Neural progenitor cell (in vitro differentiated cells): ENCODE measurements at places on chromosomes 5 and 9. TPM values are rescaled to one million over a fixed set of nuclear protein-coding genes. Genes with fewer than 3 reads are reported as not detected.

DNA sequence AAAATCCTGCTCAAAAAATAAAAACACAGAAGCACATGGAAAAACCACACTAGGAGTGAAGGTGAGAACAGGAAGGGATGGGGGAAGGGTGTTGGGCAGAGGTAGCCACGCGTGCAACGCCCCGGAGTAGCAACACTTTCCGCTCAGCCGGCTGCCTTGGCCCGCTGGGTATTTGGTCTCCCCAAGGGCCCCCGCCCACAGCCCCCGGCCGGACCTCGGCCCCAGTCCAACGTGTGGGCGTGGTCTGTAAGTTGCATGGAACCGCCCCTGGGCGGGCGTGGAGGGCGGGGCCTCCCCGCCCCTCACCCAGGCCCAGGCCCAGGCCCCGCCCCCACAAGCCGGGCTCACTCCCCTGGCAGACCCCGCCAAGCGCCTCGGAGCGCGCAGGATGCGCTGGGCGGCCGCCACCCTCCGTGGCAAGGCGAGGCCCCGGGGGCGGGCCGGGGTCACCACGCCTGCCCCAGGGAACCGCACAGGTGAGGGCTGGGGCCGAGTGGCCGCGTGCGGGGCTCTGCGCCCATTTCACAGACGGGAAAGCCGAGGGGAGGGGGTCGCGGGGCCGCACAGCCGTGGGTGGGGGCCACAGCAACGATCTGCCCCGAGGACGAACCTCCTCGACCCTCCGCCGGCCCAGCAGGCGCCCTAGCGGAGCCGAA lies at the start of gene SUSD3:
Gene SUSD3 (plus strand): TSS at position 347 of the 656 bp plus-strand sequence. CDS start 42 bp downstream, at position 389.
- peaks cover 26% of the 10 kb centered on the region for H3K27me3 ChIP-seq

DNA sequence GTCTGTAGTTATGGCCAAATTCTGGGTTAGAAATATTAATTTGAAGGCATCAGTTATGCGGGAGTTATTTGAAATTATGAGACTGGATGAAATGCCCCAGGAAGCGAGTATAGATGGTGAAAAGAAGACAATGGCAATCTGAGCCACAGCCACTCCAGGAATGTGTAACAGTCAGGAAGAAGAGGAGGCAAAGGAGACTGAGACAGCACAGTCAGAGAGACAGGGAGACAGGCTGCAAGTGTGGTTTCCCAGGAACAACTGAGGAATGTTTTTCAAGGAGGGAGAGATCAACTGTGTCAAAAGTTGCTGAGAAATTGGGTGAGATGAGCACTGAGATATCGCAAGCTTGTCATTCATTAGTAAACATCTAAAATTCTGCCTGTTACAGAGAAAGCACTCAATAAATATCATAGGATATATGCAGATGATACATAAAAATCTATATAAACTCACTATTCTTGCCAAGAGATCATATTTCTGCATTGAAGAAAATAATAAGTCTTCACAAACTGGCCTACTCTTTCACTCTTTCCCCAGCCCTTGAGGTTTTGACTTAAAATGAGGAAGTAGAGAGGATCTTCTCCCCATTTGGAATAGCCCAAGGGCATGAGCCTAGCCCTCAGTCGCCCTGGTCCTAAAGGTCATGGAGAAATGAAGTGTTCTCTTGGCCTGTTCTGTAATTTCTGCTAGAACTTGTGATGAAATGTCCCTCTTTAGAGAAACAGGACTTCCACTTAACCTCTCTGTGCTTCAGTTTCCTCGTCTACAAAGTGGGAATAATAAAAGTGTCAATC lies 48.5 kb upstream of the RLN1 start:
- H3K27ac ChIP-seq, result no peak overlapping the region
- H3K27me3 ChIP-seq, result no peaks in the 10 kb centered on the region
- H3K4me1 ChIP-seq, result no peaks in the 10 kb centered on the region
- DNase-seq, result no peak
- no peak overlapping the region for H3K4me3 ChIP-seq

- H3K4me1 ChIP-seq, result peaks cover 15% of the 10 kb centered on the region
- H3K4me3 ChIP-seq, result peak overlapping the region; percentile 55
- H3K27me3 ChIP-seq, result peaks cover 78% of the 10 kb centered on the region
These were observed 4.5 kb upstream of the KLF9 start for GRCh38 chr9:70418822-70419555.

GRCh38 chr5:153672347-153673090 lies 182.0 kb downstream of the GRIA1 start:
- no peak for DNase-seq
- no peaks in the 10 kb centered on the region for H3K4me1 ChIP-seq
- H3K27me3 ChIP-seq, result no peaks in the 10 kb centered on the region
- H3K36me3 ChIP-seq, result no peaks in the 10 kb centered on the region

DNA sequence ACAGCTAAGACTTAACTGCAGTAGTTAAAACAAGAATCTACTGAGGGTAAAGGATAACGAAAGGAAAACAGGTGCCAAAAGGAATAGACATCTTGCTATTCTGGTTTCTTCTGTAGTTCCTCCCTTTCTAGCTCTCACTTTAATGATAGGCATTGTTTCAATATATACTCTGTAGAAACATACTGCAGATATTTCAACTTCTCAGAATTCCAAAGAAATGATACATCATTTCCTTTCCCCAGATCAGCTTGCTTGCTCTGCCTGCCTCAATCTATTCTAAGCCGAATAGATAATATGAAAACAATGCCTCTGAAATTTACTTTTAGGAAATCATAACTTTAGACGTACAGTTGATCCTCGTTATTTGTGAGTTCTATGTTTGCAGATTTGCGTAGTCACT lies 46.3 kb downstream of the ACO1 start:
- no peaks in the 10 kb centered on the region for H3K4me1 ChIP-seq
- no peak overlapping the region for H3K4me3 ChIP-seq
- H3K27me3 ChIP-seq, result no peaks in the 10 kb centered on the region
- H3K36me3 ChIP-seq, result no peaks in the 10 kb centered on the region
- no peak overlapping the region for H3K27ac ChIP-seq
- DNase-seq, result no peak

DNA sequence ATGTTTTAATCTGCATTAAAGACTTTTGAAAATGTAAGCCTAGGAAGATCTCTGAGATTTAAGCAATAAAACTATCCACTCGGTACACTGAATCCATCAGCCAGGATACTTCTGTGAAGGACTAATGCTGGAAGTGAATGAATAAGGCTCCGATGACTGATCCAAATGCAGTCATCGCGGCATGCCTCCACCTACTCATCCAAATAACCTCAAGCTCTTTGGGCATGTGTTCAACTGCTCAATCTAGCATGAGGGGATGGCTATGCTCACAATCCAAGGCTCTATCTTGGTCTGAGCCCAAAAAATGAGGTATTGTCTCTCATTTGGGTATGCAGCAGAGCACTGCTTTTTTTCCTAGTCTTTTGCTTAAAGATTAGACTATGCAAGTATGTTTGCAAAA lies 19.2 kb downstream of the MARCHF3 start:
- no peaks in the 10 kb centered on the region for H3K36me3 ChIP-seq
- no peak for DNase-seq
- H3K27me3 ChIP-seq, result no peaks in the 10 kb centered on the region
- H3K4me1 ChIP-seq, result no peaks in the 10 kb centered on the region
- no peak overlapping the region for H3K27ac ChIP-seq
- no peak overlapping the region for H3K4me3 ChIP-seq

Gene C7
- total RNA-seq, result not detected in 2 replicates

Gene DIPK1B
- 11.8 and 52.8 TPM in 2 replicates for total RNA-seq

Gene CDH9
- total RNA-seq, result 2.4 and 2.8 TPM in 2 replicates

Gene CRB2
- 18.5 and 70.7 TPM in 2 replicates for total RNA-seq

Gene WDR38
- not detected in 2 replicates for total RNA-seq
